ENCODE measurements at places on chromosomes 5 and 9.

DNA sequence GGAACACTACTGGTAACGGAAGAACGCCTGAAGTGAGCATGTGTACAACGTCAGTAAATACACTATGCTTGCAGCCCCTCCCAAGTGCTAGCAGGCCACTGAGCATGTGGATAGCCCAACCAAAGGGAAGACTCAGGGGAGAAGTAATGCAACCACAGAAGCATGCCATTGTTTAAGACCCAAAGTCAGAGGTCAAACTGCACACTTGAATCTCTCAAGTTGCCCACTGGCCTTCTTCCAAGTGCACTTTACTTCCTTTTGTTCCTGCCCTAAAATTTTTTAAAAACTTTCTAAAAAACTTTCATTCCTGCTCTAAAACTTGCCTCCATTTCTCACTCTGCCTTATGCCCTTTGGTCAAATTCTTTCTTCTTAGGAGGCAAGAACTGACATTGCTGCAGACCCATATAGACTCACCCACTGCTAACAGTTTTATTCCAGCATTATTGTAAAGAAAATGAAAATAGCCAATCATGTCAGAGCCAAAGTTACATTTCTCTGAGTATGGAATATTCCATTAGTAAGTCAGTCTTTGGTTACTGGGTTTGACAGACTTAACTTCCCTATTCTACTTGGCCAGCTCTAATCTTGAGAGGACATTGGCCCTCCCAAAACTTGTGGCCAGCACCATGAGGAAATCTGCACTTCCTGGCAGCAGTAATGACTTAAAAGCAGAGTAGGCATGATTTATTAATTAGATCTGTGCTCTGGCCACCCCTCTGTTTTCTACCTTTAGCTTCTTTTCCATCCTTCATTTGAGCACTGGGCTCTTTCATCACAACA lies 76.9 kb downstream of the TSSK1B start:
- DNase-seq: no peak

DNA sequence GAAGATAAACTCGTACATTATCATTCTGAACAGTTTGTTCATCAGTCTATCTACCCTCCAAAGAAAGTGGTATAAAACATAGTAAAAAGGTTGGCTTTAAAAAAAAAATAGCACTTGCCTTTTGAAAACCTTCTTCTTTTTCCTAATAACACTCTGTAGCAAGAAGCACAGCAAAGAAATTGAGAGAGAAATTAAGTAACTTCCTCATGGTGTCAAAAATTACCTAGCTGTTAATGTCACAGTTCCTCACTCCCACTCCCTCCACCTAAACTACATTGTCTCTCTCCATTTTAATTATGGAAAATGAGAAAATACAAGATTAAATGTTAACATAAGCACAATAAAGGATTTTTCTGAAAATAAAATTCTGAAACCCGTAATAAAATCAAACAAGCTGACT lies 72.2 kb downstream of the CERT1 start:
- DNase-seq: no peak

DNA sequence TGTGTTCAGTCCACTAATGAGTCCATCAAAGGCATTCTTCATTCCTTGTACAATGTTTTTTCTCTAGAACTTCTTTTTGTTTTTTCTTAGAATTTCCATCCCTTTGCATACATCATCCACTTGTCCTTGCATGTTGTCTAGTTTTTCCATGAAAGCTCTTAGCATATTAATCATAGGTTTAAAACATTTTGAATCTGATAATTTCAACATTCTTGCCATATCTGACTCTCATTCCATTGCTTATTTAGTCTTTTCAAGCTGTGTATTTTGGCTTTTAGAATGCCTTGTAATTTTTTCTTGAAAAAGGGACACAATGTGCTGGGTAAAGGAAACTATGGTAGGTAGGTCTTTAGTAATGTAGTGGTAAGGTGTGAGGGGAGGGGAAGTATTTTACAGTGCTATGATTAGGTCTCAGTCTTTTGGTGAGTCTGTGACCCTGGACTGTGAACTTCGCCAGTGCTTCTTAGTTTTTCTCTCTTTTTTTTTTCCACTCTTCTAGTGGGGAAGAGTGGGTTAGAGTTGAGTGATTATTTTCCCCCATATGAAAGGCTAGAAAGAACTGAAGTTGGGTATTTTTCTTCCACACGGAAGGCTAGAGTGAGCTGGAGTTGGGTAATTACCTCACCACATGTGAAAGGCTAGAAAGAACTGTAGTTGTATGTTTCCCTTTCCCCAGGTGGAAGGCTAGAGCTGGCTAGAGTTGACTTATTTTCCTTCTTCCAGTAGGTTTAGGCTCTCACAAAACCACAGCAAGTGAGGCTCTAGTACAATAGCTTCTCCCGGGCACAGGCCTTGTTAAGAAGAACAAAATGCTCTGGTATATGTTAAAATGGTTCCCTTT lies 172.1 kb downstream of the SNX18 start:
- DNase-seq: no peak

- no peak for DNase-seq
These were observed 176.0 kb downstream of the ATP10B start for GRCh38 chr5:160675988-160676387.

- no peak for DNase-seq
These were observed 256.2 kb downstream of the ACTL7B start for GRCh38 chr9:108599571-108599970.

DNA sequence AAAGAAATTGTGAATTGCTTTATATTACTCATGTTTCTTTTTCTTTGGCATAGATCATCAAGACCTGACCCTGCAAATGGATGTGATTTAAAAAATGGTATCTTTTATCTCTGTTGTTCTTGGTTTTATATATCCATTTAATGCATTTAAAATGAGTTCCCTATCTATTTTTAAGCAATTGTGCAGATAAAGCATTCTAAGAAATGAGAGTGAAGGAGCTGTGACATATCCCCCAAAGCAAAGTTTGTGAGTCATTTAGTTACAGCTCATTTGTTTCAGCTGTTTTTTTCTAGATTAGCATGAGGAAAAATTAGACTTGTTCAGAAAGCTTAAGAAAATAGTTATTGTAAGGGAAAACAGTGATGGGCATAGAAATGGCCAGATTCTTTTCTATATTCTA lies 7.6 kb upstream of the ELOVL7 start:
- no peak for DNase-seq

GRCh38 chr5:168239325-168239724 lies 52.1 kb upstream of the WWC1 start:
- no peak for DNase-seq

DNA sequence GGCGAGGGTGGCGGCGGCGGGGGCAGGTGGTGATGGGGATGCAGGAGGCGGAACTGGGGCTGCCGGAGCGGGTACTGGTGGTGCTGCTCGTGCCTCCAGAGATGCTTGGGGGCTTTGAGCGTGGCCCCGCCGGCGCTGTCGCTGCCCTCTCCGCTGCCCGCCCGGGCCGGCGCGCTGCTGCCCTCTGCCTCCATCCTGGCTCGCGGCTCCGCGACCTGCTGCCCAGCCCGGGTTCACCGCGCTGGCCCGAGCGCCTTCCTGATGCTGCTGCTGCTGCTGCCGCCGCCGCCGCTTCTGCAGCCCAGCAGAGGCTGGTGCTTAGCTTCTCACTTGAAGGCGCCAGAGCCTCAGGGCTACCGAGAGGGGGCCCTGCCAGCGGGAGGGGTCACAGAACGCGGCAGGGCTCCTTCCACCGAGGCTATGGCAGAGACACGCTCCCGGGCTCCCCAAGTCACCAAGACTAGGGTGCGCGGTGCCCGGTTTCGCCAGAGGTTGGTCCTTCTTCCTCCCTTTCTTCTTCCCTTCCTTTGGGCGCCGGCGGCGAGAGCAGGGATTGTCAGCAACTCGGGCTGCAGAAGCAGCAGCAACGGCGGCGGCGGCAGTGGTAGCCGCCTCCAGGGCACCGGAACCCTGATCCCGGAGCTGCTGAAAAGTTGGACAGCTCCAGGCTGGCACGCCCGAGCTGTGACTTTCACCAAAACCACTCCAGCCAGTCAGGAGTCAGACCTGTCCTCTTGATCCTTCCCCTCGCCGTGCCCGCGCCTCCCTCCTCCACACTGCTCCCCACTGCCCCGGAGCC lies at the start of gene PDE4D:
Gene PDE4D (minus strand): TSS at position 298 of the 799 bp plus-strand sequence.
- DNase-seq: no peak

DNA sequence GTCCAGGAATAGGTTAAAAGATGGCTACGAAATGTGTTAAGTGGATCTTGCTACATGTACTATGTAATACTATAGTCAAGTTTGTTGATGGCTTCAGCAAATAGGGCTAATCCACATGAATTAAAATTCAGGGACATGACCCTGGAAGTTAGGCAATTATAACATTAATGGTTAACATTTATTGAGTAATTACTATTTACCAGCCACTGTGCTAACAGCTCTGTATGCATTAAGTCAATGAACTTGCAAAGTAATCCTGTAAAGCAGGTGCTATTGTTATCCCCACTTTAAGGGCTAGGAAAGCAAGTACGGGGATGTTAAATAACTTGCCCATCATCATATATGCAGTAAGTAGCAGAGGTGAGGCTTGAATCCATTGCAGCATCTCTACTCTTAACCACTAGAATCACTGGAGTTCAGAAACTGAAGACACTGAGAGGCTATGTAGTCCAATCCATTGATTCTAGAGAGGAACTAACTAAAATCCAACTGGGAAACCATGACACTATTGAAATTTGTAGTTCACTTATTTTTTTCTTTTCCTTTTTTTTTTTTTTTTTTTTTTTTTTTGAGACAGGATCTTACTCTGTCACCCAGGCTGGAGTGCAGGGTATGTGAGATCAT lies 77.5 kb upstream of the SPINK5 start:
- DNase-seq: no peak

GRCh38 chr9:93902780-93903655 lies 52.1 kb downstream of the BARX1 start:
- DNase-seq: no peak

- no peak for DNase-seq
These were observed 166.4 kb downstream of the PRELID2 start for GRCh38 chr5:145668714-145669113.

Measured in naive thymus-derived CD8-positive, alpha-beta T cell (primary cell).